ENCODE measurements at places on chromosomes 1 and 21. TPM values are rescaled to one million over a fixed set of nuclear protein-coding genes. Genes with fewer than 3 reads are reported as not detected.

L1TD1 gene
- total RNA-seq: not detected

DNALI1 gene
- not detected for total RNA-seq

TIE1 gene
- not detected for total RNA-seq

NECAP2 gene
- 144 TPM for total RNA-seq

Measured in activated naive CD4-positive, alpha-beta T cell treated with anti-CD3 and anti-CD28 coated beads, Interleukin-2, amount 10 ng/mL, durations not matched to agents 5 hours and 36 hours (primary cell).